ENCODE measurements at places on chromosomes 1 and 21.
A peak's percentile ranks its signal among the peaks of the same experiment; 100 is the strongest.

DNA sequence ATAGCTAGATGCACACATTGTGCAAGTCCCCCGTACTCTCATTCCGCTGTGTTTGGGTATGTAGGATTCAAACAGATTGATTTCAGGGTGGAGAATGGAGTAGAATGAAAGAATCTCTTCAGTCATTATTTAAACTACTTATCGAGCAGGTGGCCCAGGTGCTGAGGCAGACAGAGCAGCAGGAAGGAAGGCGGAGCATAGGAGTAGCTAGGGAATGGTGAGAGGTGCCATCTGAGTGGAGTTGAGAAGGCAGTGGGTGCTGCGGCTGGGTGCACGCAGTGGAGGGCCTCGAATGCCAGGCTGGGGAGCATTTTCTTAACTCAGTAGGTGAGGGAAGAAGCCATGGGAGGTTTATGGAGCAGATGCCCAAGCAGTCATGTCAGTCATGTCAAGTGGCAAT lies 45.2 kb upstream of the CD101 start:
- DNase-seq, result no peak

DNA sequence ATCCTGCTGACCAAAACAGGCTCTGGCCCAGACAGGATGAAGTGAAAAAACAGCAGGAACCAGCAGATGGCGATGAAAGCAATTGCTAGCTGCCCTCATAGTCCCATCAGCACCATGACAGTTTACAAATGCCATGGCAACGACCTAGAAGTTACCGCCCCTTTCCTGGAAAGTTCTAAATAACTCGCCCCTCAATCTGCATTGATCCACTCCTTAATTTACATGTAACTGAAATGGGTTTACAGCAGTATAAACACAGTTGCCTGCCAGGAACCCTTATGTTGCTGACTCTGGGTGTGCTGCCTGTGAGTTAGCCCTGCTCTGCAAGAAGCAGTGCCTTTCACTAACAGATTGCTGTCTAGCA lies 65.5 kb upstream of the CR1L start:
- peak; percentile 4 for DNase-seq

DNA sequence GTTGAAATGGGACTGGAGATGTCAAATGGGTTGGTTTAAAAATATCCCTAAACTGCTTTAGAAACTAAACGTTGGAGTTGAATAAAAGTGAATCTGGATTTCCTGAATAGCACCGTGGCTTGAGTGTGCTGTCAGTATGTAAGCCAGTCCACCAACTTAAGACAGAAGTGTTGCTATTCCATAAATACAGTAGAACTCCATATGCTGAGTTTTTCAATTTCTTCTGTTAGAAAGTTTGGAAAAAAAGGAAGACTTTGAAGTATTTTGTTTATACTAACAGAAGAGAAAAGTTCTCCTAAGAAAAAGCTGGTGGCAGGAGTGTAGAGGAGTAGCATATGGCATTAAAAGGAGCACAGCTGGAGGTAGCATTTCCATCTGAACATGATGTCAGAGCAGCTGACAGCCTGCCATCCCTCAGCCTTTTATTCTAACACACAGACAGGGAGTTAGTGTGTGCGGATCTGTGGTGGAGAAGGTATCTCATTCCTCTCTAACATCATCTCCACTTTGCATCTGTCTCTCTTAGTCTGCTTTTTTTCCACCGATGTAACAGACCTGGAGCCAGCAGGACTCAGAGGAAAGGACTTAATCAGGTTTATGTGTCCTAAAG lies at the start of gene ZBTB18:
Gene ZBTB18, plus strand, starts transcription at position 449 of the 610 bp plus-strand sequence. Its CDS starts 149 bp downstream, at position 598.
- DNase-seq, result no peak

GRCh38 chr1:1211541-1212441 lies 2.2 kb downstream of the TNFRSF4 start:
- DNase-seq, result no peak

GRCh38 chr1:36081926-36082485 lies 1.9 kb upstream of the TEKT2 start:
- no peak for DNase-seq

GRCh38 chr1:22920026-22920733 lies 52.5 kb downstream of the LACTBL1 start:
- DNase-seq, result no peak
